ENCODE measurements at places on chromosomes 3 and 15. TPM values are rescaled to one million over a fixed set of nuclear protein-coding genes. Genes with fewer than 3 reads are reported as not detected.
A peak's percentile ranks its signal among the peaks of the same experiment; 100 is the strongest.

The TRPM1 gene
- not detected for total RNA-seq

The CHRFAM7A gene
- total RNA-seq, result 0.73 TPM

The PLA2G4D gene
- total RNA-seq, result not detected

The CCR9 gene
- not detected for total RNA-seq

The RAMAC gene
- total RNA-seq, result 22.6 TPM

The CD96 gene
- total RNA-seq, result 1.4 TPM

The MON1A gene
- total RNA-seq, result 9.1 TPM

The GPR87 gene
- total RNA-seq, result not detected

The MME gene
- 114 TPM for total RNA-seq

The KLHDC8B gene
- 46.2 TPM for total RNA-seq

GRCh38 chr3:170809007-170809974, 60.7 kb downstream of the RPL22L1 start:
- H3K27ac ChIP-seq, result peak overlapping the region; percentile 1
- H3K36me3 ChIP-seq, result no peaks in the 10 kb centered on the region
- H3K27me3 ChIP-seq, result no peaks in the 10 kb centered on the region
- no peak for DNase-seq
- H3K4me3 ChIP-seq, result no peak overlapping the region

DNA sequence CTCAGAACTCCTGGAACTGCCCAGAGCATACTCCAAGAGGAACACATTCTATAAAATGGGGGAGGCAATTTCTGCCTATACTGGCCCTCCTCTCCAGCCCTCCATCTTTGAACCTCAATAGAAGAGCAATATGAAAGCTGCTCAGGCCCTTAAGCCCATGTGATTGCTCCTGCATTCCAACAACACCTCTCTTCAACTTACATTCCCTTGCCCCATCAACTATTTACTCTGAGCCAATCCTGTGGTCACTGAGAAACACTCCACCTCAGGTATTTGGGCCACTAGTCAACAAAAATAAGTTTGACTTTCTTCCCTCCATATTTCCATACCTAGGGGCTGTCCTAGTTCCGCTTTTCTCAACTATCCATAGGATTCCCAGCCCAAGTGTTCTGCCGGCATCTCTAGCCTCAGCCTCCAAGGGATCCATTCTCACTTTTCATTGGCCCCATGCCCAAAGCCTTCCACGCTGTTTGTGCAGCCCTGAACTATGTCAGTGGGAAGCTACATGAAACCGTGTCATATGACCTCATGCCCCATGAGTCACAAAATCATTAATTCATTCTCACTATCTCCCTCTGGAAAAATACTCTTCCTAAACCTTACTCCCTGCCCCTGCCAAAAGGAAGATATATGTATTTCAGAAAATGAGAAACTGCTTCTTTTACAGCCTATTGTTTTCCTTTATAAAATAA, 61.6 kb downstream of the GJD2 start:
- H3K27me3 ChIP-seq, result no peaks in the 10 kb centered on the region
- no peaks in the 10 kb centered on the region for H3K36me3 ChIP-seq
- no peak for DNase-seq

- no peak for DNase-seq
- no peaks in the 10 kb centered on the region for H3K27me3 ChIP-seq
- no peak overlapping the region for H3K27ac ChIP-seq
- H3K4me3 ChIP-seq, result no peak overlapping the region
- H3K4me1 ChIP-seq, result no peaks in the 10 kb centered on the region
These were observed 21.9 kb downstream of the DAPK2 start for GRCh38 chr15:64024172-64025050.

DNA sequence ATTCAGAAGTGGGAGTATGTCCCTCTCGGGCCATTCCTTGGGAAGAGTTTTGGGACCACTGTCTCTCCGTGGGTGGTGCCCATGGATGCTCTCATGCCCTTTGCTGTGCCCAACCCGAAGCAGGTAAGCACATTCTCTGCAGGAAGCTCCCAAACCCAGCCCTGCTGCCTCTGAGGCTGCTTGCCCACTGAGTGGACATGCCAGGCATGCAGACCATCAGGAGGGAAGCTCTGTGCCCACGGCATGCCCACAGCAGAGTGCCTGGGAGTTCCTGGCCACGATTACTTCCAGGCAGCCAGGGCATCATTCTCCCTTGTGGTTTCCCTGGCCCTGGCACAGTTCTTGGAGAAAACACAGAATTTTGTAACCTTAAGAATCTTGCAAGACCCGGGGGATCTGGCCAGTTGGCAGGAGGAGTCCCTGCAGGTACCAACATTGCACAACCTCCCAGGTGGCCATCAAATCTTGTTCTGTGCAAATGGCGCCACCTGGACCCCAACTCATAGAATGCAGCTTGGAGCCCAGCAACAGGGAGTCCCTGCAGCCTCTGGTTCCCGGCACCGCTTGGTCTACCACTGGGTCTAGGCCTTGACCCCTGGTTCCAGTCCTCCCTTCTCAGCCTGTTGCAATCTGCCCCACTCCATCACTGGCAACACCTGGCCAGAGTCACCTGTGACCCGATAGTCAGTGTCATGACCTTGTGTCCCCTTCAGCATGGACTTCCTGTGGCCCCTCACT, 20.4 kb downstream of the FAH start:
- no peaks in the 10 kb centered on the region for H3K36me3 ChIP-seq
- H3K27me3 ChIP-seq, result no peaks in the 10 kb centered on the region
- peak; percentile 80 for DNase-seq
- no peaks in the 10 kb centered on the region for H3K4me1 ChIP-seq

DNA sequence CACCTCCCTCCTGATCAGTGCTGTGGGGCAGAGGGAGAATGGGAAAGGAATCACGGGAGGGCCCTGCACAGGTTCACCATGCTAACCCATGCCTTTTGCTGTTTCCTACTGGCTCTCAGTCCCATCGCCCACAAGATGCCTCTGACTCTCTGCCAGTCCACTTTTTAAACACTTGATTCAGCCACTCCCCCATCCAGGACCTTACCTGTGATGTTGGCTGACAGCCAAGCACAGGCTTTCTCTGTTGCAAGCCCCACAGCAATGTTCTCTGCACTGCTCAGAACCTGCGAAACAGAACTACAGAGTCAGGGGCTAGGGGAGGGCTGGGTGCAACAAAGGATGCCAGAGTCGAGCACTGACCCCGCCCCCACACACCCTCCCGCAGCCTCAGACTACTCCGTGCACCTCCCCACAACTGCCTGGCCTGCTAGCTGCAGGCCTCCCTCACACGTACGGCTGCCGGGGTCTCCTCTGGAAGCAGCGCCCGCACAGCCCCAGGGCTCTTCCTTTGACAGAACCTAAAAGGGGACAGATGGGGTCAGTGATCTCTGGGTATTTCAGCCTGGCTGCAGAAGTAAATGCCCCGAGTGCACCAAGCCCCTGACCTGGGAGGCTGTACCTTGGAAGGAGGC, 9.1 kb downstream of the CDAN1 start:
- no peak overlapping the region for H3K4me3 ChIP-seq
- no peak for DNase-seq
- no peak overlapping the region for H3K27ac ChIP-seq

DNA sequence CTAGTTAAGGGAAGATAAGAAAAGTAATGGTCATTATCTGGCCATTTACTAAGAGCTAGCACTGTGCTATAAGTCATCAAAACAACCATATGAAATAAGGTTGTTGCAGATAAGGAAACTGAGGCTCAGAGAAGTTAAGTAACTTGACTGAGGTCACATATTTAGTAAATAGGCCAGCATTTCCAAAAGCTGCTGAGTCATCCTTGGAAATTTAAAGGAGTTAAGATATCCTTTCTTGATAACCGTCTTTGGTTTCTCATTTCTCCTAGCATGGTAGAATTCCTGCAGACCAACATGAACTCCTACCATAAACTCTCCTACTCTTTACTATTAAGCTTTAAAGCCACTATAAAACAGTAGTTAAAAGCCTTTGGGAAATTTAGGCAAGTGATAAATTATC, 85.0 kb upstream of the PDZRN3 start:
- H3K36me3 ChIP-seq, result no peaks in the 10 kb centered on the region
- no peak for DNase-seq
- no peaks in the 10 kb centered on the region for H3K4me1 ChIP-seq
- H3K27me3 ChIP-seq, result no peaks in the 10 kb centered on the region
- H3K4me3 ChIP-seq, result no peak overlapping the region

DNA sequence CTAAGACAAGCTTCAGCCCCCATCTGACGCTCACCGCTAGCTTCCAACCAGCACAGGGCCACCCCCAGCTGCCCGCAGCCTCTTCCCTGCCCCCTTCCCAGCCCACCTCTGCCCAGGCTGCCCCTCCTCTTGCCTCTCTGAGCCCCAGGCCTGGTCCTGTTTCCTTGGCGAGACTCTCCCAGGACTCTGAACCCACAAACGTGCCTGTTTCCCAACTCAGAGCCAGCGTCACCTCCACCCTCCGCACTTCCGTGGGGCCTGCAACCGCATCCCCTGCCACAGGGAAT, 35.0 kb downstream of the ZXDC start:
- H3K4me3 ChIP-seq, result no peak overlapping the region
- H3K4me1 ChIP-seq, result no peaks in the 10 kb centered on the region
- H3K36me3 ChIP-seq, result no peaks in the 10 kb centered on the region
- no peaks in the 10 kb centered on the region for H3K27me3 ChIP-seq

DNA sequence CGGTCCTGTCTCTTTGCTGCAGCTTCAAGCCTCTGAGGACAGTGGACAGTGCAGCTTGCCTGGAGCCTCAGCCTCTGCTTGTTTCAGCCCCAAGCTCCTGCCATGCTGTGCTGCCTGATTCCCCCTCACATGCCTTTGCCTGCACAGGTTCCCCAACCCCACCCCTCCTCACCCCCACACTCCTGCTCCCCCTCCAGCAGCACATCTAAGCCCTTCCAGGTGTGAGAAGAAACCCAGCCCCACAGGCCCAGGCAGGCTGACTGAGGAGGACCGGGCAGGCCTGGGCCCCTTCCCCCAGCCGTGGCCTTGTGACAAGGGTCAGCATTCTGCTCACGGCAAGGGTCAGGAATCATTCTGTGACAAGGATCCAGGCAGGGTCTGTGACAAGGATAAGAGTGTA, 22.8 kb downstream of the VIPR1 start:
- H3K27ac ChIP-seq, result no peak overlapping the region
- no peaks in the 10 kb centered on the region for H3K4me1 ChIP-seq
- H3K27me3 ChIP-seq, result no peaks in the 10 kb centered on the region

GRCh38 chr3:42495393-42495792, 7.0 kb upstream of the VIPR1 start:
- peak; percentile 5 for DNase-seq
- H3K27ac ChIP-seq, result no peak overlapping the region
- H3K27me3 ChIP-seq, result no peaks in the 10 kb centered on the region
- H3K4me3 ChIP-seq, result no peak overlapping the region
- no peaks in the 10 kb centered on the region for H3K36me3 ChIP-seq
- H3K4me1 ChIP-seq, result peaks cover 10% of the 10 kb centered on the region

DNA sequence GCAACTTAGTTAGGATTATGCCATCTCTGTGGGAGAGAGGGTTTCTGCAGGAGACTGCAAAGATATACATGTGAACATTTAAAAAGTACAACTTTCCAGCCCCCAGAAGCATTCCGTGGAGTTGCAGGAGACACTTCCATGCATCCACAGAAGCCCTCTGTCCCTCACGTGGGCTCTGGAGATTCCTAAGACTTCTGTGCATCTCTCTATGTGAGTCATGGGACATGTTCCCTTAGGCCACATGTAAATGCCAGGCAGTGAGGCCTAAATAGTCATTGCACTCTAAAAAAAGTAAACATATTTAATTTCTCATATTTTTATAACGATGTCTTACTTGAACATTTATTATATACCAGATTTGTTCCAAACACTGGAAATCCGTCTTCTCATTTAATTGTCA, 126.5 kb upstream of the ROPN1 start:
- H3K27ac ChIP-seq, result no peak overlapping the region
- no peak for DNase-seq
- no peaks in the 10 kb centered on the region for H3K27me3 ChIP-seq
- no peak overlapping the region for H3K4me3 ChIP-seq
- H3K4me1 ChIP-seq, result no peaks in the 10 kb centered on the region
- no peaks in the 10 kb centered on the region for H3K36me3 ChIP-seq

- no peaks in the 10 kb centered on the region for H3K27me3 ChIP-seq
- H3K27ac ChIP-seq, result no peak overlapping the region
- H3K36me3 ChIP-seq, result no peaks in the 10 kb centered on the region
- DNase-seq, result no peak
These were observed 79.2 kb downstream of the SST start for GRCh38 chr3:187590861-187591576.

DNA sequence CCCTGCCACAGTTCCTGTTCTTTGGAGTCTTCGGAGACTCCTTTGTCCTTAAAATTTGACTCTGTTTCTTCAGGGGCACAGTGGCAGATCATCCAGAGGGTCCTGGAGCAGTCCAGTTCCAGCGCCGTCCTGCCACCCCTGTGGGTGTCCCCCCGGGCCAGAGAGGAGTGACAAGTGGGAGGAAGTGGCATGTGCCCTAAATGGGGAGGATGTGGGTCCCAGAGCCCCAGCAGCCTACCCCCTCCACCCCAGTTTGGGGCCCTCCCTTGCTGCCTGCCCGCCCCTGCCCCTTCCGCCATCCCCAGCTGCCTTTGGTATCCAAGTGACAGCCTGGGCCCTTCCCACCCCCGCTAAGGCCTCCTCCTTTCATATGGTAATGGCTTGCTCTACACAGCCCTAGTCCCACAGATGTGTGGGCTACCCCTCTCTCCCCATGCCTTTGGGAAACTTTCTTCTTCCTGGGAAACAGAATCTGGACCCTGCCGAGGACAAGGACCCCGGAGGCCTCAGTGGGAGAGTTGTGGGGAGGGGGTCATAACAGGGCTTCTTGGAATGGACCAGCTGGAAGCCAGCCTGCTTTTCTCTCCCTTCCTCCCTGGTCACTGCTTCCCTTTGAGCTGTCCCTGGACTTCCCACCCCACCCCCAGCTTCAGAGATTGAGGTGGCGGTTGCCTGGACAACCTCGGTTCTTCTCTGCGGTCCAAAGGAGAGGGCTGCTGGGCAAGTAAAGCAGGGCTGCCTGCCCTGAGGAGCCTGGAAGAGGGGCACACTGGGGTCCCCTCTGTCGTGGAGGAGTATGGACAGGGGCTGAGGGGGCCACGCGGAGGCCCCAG, 43.2 kb downstream of the KLHL25 start:
- peak overlapping the region; percentile 76 for H3K27ac ChIP-seq
- DNase-seq, result no peak
- no peaks in the 10 kb centered on the region for H3K36me3 ChIP-seq
- H3K4me3 ChIP-seq, result no peak overlapping the region
- H3K4me1 ChIP-seq, result peaks cover 17% of the 10 kb centered on the region
- no peaks in the 10 kb centered on the region for H3K27me3 ChIP-seq

DNA sequence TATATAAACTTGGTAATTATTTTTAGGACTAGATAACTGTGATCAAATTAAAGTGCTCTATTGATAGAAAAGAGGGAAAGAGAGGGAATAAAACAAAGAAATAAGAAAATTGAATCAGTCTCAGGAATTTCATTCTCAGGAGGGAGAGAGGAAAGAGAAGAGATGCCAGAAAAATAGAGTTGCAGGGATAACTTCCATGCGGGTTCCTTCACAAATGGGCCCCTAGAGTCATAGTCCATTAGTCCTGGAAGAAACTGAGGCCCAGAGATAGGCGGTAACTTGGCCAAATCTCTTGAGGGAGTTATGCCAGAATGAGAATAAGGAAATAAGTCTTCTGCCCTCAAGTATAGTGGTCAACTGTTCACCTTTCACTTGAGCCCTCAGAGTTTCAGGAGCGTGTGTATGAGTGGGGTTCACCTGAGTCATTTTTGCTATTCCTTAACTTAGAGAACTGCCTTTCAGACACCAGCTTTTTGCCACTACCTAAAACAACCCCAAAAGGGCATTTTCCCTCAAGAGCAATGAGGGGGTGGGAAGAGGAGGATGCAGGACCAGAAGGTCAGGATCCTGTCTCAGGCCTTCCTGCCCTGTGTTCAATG, 192.6 kb downstream of the MEX3B start:
- H3K36me3 ChIP-seq, result no peaks in the 10 kb centered on the region
- no peak overlapping the region for H3K4me3 ChIP-seq
- no peak overlapping the region for H3K27ac ChIP-seq
- no peak for DNase-seq

GRCh38 chr15:88748081-88748480, 55.2 kb upstream of the ACAN start:
- H3K27ac ChIP-seq, result no peak overlapping the region
- DNase-seq, result no peak
- H3K4me3 ChIP-seq, result no peak overlapping the region

Measured in breast epithelium (tissue), 4 donors.